ENCODE measurements at places on chromosomes 16 and 17.

- no peak for DNase-seq
These were observed 73.8 kb downstream of the CMIP start for GRCh38 chr16:81518439-81518757.

- no peak for DNase-seq
These were observed 4.9 kb upstream of the PGAP6 start for GRCh38 chr16:386641-387156.

DNA sequence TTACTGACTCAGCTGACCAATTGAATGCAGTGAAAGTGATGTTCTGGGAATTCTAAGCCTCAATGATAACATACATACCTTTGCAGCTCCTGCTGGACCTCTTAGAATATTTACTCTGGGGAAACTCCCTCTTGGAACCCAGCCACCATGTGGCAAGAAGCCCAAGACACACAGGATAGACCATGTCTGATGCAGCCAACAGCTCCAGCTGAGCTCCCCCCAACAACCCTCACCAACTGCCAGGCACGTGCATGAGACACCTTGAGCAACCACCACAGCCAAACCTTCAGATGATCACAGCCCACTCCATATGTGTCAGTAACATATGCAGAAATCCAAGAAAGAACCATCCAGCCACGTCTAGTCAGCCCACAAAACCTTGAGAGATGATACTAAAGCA lies 53.0 kb downstream of the XYLT1 start:
- no peak for DNase-seq

DNA sequence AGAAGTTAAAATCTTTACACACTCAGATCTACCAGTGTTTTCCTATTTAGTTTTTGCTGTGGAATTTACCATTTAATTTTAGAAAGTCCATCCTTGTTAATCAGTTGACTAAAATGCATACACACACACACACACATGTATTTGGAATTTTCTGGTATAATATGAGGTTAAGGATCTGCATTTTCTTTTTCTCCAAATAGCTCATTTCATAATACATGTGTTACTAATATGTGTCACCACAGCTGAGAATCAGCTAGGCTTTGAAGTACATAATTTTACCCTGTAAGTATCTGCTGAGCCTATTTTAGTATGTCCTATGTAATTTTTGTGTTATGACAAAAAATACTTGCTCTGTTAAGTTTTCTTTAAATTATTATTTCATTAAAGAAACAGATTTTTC lies 143.2 kb downstream of the PHKB start:
- DNase-seq, result no peak

DNA sequence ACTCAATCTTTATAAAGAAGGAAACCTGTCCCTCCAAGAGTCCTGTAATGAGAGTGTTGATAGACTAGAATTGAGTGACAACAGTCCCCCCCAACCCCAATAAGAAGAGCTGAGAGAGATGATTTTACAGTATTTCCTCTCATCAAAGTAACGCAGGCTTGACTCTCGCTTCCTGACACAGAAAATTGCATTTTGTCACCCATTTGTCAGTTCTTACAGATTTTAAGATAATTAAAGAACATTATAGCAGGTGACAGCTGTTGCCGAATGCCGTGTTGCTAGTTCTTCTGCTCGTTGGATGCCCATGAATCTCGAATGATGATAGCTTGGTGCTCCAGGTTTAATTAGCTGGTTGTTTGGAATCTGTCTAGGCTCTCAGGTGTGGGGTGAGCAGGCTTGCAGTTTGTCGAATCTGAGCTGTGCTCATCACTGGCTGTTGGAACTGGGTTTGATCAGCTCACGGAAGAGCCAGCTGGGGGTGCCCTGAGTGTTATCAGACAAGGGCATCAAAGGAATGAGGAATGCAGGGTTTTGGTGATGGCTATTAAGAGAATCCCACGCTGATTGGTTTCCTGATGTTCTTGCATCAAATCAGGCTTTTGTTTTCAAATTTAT lies 84.8 kb upstream of the CPHXL start:
- DNase-seq, result no peak

DNA sequence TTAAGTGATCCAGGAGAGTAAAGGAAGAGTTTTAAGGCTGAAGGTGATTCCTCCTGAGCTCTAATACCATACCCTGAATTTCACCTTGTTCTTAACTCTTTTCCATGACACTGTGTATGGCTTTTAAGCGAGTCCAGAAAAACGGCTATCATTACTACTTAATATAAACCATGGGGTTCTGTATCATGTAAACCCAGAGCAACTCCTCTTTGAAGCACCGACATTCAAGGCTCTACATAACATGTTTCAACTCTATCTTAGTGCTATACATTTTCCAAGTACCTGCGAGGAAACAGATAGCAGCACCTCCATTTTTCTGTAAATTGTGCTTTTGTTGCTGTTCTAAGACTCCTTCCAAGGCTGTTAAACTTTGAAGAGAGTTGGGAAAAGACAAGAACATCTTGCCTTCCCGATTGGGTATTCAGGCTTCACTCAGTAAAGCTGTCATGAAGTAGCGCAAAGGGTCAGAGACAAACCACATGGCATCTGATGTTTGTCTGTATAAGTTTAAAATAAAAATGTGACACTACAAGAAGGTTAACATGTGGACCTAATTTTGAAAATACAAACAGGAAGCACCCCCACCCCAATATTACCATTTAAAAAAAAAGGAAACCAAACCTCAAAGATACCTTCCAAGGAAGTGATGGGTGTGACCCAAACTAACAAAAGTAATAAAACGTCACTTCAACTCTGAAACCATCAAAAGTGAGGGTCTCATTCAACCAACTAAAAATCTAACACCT lies 3.9 kb downstream of the STAT5B start:
- DNase-seq, result no peak

DNA sequence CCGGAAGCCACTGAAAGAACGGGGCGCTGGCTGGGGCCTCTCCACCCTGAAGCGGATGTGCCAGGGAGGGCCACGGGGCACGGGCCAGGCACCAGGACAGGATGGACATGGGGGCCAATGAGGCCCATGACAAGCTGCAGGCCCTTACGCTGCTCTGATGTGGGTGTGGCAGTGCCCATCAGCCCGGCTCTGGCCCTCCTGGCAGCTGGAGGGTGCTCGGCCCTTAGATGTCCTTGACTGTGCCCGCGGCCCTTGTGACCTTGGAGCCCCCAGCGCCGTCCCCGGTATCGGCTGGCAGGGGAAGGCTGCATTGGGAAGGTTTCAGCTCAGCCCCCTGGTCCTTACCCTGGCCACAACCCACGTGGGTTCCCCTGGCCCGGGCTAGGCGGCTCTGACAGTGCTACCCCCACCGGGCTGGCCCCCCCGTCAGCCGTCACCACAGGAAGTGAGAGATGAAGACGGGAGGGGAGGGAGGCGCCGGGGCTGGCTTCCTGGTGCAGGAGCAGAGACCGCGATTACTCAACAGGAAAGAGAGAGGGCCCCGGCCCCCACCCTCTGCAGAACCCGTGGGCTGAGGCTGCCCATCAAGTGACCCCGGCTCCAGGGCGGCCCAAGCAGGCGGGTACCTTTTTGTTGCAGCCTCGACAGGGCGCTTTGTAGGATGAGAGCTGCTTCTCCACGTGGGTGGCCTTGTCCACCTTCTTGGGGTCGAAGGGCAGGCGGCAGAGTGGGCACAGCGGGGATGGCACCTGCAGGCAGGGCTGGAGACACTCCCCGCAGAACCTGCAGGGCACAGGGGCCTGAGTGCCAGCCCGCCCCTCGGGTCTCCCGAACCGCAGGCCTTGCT lies 5.3 kb downstream of the RNF166 start:
- DNase-seq, result peak; percentile 33

DNA sequence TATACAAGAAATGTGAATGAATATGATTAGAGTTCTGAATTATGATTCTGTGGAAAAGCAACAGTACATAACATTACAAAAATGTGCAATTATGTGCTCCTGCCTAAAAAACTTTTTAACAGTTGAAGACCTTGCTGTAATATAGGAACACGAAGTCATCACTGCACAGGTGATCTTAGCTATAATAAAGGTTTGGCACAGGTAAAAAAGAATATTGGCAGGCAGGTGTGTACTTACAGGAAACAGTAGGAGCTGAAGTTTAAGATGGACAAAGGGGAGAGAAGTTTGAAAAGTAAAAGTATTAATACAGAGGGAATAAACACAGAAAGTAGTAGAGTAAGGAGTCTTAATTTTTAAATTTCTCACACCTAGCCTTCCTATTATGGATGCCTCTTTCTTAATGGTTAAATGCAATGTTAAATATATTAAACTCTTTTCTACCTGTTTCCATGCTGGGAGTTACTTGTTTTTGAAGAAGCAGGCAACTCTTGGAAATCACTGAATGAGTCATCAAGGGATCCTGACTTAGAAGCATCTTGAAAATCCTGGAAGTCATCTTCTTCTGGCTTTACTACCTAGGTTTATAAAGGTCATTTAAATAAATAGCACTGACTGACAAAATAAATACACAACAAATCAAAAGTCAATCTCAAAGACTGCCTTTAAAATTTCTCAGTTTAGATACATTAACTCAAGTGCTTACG lies 40.7 kb downstream of the SYNRG start:
- DNase-seq, result no peak

DNA sequence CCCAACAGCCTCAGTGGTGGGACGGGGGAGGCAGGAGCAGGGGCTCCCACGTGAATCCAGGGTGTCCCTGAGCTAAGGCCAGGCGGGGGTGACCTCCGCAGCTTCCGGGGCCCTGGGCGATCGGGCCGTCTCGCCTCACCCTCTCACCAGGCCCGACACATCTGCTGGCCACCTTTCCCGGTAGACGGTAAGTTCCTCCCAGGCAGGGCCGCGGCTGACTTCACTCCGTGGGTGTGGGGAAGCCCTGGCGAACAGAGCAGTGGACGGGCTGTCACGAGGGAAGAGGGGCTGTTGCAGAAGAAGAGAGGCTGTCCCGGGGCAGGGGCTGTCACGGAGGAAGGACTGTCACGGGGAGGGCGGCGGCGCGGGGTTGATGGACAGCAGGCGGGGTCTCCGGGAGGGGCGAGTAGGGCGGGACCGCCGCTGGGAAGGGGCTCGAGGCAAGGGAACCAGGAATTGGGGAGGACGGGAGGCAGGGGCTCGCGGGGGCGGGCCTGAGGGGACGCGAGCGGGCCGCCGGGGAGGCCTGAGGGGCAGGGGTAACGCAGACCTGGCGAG lies 498 bp downstream of the PKMYT1 start:
- DNase-seq, result no peak

- DNase-seq, result no peak
These were observed 69.2 kb downstream of the FOXL1 start for GRCh38 chr16:86647561-86647960.

- DNase-seq, result no peak
These were observed 148.2 kb downstream of the TMEM132E start for GRCh38 chr17:34727601-34728000.

DNA sequence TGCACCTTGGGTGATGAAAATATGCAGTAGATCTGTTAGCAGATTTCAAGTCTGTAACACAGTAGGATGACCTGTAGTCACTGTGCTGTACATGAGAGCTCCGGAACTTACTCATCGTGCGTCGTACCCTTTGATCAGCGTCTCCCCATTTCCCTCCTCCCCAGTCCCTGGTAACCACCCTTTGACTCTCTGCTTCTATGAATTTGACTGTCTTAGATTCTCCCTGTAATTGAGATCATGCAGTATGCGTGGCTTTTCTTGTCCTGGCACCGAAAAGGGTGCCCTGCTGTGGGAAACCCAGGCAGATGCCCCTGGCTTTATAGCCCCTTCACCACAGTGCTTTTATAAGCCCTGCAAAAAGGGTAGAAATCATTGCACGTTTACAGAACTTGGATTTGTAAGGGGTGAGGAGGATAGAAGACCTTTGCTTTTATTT lies 20.5 kb downstream of the CLEC16A start:
- DNase-seq, result no peak

GRCh38 chr17:72588561-72588960 lies 467.7 kb downstream of the SOX9 start:
- no peak for DNase-seq

- peak; percentile 77 for DNase-seq
These were observed 2.7 kb upstream of the LASP1NB start for GRCh38 chr17:38922538-38923297.

DNA sequence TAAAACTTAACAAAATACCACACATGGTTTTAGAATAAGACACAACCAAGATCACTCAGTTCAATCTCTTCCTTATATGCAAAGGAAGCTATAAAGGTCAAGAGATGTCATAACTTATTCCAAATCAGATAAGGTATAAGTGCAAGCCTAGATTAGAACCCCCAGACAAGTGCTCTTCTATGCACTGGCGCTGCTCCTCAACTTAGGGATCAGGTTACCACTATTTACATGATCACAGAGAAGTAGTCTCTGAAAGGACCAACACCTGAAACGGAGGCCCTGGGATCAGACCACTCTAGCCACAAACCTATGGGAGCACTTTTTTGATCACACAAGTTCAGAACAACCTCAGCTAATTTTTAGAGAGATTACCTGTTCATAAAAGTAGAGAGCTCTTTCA lies 16.6 kb downstream of the COPS3 start:
- DNase-seq, result no peak

- DNase-seq, result no peak
These were observed 70.6 kb downstream of the SREBF1 start for GRCh38 chr17:17766077-17766743.

GRCh38 chr17:81916234-81917001 lies 1.6 kb downstream of the SIRT7 start:
- DNase-seq, result no peak

GRCh38 chr17:2239882-2240430 lies 63.6 kb downstream of the SMG6 start:
- no peak for DNase-seq

- no peak for DNase-seq
These were observed 79.2 kb upstream of the NOG start for GRCh38 chr17:56514264-56514663.

DNA sequence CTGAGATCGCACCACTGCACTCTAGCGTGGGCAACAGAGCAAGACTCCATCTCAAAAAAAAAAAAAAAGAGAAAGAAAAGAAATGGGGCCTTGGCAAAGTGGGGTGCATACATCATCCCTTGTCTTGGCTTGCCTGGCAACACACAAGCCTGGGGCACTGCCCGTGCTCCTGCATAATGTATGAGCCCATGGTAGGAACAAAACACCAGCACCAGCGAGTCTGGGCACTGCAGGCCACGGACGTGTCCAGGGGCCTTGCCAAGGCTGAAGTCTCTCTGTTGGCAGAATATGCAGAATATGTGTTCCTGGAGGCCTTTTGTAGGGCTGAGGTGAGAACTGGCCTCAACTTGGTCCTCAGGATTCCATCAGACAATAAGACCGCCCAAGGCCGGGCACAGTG lies 15.7 kb upstream of the ALDOA start:
- DNase-seq, result no peak

Measured in pancreas (tissue), 10 donors.